ENCODE measurements at places on chromosomes 7 and 10.

DNA sequence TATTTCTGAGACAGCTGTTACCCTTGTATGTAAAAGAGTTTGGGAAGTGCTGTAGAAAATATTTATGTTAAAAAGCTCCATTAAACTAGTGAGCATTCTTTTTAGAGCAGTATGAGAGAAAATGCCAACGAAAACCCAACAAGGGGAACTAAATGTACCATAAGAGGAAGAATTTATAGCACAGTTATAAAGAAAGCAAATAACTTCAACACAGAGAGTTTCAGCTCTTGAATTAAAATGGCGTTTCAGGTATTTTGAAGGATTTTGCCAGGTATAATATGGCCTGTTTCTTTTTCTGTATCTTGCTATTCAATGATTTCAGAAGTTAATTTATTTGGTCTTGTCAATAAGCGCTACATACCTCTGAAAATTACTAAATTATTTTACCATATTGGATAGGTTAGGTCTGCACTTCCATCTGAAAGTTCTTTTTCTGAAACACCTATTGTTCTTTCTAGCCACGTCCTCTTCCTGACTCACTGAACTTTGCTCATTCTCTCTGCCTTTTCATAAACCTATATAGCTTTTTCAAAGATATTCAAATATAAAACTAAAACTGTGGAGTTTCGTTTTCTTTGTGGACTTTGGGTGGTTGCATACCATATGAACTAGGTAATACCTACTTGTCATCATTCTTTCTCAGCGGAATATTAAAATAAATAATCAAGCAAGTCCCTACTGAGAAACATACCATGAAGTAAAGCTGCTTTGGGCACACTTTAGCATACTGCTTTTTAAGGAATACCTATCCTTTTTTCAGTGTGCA lies 136.1 kb downstream of the SEMA3A start:
- DNase-seq = no peak

- no peak for DNase-seq
Observed at GRCh38 chr7:122885583-122886356, 490 bp downstream of the CADPS2 start.

GRCh38 chr10:86364491-86365345 lies 1.9 kb downstream of the GRID1 start:
- DNase-seq = no peak

GRCh38 chr7:104779888-104780287 lies 234.1 kb upstream of the KMT2E start:
- no peak for DNase-seq

DNA sequence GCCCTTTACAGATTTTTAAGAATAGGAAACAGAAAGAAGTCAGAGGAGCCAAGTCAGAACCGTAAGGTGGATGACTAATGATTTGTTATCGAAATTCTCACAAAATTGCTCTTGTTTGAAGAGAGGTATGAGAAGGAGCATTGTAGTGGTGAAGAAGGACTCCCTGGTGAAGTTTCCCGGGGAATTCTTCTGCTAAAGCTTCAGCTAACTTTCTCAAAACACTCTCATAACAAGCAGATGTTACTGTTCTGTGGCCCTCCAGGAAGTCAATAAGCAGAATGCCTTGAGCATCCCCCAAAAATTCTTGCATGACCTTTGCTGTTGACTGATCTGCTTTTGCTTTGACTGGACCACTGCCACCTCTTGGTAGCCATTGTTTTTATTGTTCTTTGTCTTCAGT lies 152.9 kb downstream of the HGF start:
- DNase-seq = no peak

DNA sequence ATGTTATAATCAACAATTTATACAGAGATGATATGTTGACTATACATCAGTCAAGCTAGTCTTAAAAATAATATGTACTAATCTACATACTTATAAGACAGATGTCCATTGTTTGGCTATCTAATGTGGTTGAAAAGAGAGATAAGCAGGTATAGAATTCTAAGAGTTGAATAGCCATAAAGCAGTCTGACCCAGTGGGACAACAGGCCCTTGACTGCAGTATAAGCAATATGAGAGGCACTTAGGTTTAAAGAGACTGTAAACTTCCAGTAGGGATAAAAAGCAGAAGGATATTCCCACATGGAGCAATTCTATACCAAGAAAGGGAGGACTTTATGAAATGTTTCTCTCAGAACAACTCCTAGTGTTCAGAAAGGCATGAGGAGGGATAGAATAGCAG lies 139.3 kb downstream of the ELAPOR2 start:
- no peak for DNase-seq

DNA sequence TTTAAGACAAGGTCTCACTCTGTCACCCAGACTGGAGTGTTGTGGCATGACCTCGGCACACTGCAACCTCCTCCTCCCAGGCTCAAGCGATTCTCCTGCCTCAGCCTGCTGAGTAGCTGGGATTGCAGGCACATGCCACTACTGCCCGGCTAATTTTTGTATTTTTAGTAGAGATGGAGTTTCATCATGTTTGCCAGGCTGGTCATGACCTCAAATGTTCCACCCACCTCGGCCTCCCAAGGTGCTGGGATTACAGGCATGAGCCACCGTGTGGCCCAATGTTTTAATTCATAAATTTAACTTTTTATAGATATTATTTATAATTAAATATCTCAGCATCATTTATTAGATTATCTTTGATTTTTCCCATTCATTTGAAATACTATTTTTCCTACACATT lies 658.0 kb upstream of the NRG3 start:
- DNase-seq = no peak

DNA sequence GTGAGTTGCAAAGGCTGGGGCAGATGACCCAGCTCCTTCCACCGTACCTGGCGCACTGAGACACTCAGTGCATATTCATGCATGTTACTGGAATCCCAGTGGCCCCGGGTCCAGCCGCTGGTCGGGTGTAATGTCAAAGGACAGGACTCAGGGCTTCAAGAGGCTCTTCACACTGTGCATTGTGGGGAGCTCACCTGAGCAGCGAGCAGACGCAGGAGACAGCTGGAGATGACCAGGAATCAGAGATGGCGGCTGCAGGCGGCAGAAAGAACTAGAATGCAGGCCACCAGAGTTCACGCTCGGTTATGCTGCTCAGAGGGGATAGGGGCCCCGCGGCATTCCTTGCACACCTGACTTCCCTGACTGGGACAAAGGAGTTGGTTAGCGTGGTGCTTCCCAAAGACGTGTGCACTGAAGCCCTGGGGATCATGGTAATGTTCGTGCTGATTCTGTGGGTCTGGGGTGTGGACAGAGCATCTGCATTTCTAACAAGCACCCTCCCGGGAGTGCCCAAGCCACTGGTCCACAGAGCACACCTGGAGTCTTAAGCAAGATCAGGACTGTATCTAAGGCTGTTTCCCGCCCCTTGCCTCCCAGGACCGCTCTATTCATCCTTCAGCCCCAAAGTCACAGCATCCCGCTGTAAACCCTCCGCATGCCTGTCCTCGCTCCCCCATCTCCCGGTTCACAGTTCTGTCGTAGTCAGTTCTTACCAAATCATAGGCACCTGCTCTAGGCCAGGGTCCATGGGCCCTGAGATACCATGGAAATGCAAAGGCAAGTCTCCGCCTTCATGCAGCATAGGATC lies 71.0 kb downstream of the MKI67 start:
- no peak for DNase-seq

- DNase-seq = no peak
Observed at GRCh38 chr7:33904681-33905388, 504 bp upstream of the BMPER start.

GRCh38 chr7:83446102-83446669 lies 202.8 kb downstream of the SEMA3E start:
- no peak for DNase-seq

DNA sequence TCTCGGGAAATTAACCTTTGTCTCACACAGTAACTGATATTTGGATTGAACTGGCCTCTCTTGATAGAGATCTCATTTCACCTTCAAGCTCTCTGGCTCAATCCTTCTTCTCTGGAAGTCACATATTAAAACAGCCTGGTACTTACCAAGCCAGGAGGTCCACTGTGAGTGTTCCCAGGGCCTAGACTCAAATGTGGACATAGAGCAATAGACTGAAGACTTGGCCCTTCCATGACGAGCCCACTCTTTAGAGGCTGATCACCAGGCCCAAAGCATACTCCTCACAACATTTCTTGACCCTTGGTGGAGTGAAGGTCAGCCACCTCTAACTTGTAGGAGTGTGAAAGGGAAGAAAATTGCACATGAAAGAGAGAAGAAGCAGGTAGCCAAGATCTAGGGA lies 38.5 kb downstream of the COL1A2 start:
- no peak for DNase-seq
